ENCODE measurements at places on chromosomes 3 and 15.

DNA sequence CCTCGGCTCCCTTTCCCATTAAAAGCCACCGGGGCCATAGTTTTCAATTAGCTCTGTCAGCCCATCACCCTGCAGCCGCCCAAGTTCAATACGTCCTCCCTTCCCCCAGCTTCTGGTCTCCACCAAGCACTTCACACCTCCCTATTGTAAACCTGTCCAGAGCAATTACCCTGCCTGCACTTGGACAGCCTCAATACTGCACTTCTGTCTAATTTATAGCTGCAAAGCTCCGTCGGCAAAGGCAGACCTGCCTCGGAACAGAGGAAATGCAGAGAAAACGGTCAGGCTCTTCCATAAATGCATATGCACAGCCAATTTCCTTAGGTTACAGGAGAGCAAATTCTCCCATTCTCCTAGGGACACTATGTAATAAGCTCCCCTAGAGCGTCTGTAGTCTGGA lies 21.9 kb downstream of the LRIG1 start:
- DNase-seq: no peak

GRCh38 chr15:98775498-98776230 lies 127.3 kb downstream of the IGF1R start:
- no peak for DNase-seq

GRCh38 chr15:101051291-101052030 lies 132.3 kb downstream of the LRRK1 start:
- DNase-seq: no peak

DNA sequence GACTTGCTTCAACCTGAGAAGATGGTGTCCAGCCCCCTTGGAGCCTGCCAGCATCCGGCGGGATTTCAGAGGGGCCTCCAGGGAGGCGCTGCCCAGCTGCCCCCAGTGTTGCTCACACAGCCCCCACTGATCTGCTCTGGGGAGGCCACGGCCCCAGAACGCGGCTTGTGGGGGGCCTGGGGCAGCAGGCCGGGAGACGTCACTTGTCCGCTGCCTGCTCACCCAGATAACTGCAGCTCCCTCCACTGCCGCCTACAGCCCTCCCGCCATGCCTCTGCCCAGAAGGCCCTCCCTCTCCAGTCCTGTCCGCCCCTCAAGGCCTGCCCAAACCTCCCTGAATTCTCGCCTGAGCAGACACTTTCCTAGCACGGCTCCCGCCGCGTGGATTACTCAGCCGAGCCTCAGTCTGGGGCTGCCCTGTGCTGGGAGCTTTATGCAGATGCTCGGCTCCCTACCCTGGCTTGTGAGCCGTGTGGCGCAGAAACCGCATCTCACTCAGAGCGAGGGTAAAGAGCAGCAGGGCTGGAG lies 17.2 kb upstream of the ADIPOQ start:
- peak; percentile 88 for DNase-seq

- DNase-seq: no peak
Measured at GRCh38 chr3:43696441-43696840, 5.7 kb downstream of the ABHD5 start.

- DNase-seq: no peak
Measured at GRCh38 chr3:109018828-109019227, 65.1 kb upstream of the GUCA1C start.

DNA sequence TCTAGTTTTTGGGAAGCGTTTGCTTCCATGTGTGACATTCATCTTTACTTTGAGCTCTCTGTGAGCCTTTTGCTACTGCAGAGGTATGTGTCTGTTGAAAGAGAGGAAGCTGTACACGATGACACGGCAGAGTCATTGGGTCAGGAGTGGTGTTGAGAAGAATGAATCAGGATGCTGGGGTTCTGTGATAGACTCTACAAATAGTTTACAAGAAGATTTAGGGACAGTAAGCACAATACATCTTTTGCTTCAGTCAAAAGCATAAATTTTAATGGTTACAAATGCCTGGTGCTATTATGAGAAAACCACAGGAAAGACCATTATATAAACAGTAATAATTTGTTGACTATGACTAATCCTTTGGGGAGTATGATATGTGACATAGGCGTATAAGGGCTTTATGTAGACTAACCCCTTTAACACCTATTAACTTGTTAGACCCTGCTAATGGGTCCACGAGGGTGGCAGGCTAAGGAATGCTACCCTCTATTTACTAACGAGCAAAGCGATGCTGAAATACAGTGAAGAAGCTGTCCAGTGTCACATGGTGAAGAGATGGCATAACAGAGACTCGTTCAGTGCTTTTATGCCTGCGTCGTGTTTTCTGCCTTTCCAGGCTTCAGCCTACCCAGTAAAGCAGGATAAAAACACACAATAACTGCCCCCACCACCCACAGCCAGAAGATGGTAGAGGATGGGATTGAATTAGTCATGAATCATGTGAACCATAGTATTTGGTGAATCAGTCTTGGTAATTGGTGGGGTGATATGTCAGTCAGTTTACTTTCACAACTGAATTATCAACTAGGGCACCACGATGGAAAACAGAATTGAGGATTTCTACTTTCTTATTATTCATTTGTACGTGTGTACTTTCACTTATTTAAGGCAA lies 118.8 kb downstream of the LPP start:
- peak; percentile 86 for DNase-seq

- no peak for DNase-seq
Measured at GRCh38 chr3:82229397-82229796, 468.0 kb upstream of the GBE1 start.

DNA sequence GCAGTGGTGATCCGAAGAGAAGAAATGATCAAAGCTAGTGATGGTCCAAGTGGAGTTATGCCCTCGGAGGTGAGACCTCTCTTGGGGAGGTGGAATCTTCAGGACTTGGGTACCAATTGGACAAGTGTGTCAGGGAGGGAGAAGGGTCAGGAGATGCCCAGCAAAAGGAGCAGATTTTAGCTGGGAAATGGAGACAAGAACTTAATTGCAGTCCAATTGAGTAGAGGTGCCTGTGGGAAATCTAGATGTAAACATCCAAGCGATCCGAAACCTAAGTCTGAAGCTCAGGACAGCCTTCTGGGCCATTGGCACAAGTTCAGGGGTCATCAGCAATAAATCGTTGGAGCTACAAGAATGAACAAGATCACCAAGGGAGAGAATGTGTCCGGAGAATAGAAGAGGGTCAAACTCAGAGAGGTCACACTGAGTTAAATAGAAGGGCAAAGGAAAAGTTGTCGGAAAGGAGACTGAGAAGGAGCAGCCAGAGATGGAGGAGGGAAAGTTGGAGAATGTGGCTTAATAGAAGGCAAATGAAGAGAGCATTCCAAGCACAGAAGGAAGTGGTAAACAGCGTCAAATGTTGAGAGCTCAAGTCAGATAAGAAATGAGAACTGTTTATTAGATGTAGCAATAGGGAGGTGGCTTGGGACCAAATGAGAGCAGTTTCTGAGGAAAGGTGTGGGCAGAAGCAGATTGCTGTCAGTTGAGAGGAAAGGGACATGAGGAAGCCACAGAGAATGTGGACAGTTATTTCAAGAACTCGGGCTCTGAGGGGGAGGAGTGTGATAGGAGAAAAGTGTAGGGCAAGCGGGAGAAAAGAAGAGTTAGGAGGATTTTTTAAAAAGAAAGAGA lies 64.2 kb upstream of the FNDC3B start:
- peak; percentile 66 for DNase-seq

DNA sequence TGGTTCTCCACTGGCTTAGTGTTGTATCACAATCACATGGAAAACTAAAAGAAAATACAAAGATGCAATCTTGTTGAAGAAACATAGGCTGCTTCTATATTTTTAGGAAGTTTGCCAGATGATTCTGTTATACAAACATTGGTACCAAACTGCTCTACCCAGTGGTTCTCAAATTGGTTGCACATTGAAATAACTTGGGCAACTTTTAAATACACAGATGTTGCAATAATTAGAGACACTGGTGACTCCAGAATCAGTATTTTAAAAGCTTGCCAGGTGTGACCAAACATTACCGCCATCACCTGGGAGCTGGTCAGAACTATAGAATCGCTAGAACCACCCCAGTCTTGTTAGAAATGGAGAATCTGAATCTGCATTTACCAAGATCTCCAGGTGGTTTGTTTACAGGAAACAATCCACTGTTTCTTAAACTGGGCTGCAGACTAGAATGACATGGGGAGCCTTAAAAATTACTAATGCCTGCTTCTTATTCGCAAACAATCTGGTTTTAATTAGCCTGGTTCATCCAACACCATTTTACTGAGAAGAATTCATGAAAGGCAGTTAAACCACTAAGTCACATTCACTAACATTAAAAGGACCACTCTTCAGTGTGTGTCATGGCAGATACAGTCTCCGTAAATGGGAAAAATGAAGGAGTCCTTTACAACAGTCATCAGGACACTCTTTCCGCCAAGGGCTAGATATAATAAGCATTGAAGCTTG lies 76.5 kb downstream of the ACAP2 start:
- peak; percentile 58 for DNase-seq

- peak; percentile 45 for DNase-seq
Measured at GRCh38 chr3:172622916-172623700, 87.8 kb downstream of the NCEH1 start.

DNA sequence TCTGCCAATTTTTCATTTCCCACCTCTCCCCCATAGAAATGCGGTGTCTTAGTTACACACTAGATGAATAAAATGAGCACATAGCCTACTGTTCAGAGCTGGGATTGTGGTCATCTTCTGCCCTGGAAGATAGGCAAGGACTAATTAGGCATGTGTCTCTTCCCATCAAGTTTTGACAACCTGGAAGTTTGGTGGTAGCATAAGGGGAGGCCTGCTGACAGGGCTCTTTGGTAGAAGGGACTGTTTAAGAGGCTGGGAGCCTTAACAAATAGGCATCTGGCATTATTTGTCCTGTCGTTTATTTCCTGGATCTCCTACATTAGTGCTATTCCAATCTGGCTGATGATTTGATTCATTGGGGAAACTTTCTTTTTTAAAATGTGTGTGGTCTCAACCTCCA lies 512.3 kb downstream of the ZNF385D start:
- DNase-seq: no peak

DNA sequence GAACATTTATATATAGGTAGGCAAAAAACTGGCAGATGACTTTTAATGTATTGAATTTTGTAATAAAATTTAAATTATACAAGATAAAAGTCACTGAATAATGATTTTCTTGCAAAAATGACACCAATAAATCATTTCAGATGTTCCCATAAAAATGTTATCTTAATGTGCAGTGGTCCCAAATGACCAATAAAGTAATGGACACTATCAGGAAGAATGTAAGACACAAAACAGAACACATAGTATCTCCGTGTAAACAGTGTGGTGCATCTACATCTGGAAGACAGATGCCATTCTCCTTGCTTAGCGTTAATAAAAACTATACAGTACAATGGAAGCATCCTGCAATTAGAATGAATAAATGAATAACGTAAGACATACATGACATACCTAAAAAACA lies 41.5 kb downstream of the FGF7 start:
- DNase-seq: no peak

GRCh38 chr15:94638183-94638582 lies 406.8 kb downstream of the MCTP2 start:
- DNase-seq: no peak

- no peak for DNase-seq
Measured at GRCh38 chr15:36432161-36432560, 147.3 kb upstream of the CDIN1 start.

- DNase-seq: no peak
Measured at GRCh38 chr15:55969582-55969981, 23.8 kb downstream of the NEDD4 start.

GRCh38 chr3:177237206-177237605 lies 39.9 kb upstream of the TBL1XR1 start:
- DNase-seq: no peak

DNA sequence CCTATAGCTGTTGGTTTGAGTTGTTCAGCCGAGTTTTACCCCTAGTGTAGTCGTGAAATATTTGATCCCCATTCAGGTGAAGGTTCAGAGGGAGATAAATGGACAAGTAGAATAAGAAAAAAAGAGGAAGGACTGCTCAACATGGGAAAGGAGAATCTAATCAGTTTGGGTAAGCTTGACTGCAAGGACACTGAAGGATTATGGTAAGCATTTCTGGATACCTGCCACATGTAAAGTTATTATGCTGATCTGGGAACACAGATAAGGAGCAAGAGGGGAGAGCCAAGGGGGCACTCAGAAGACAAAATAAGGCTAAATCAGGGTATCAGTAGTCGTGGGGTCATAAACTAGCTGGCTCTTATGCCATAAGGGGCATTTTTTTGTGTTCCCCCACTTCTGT lies 49.9 kb downstream of the TFG start:
- no peak for DNase-seq

GRCh38 chr3:94210256-94210655 lies 147.4 kb downstream of the NSUN3 start:
- DNase-seq: no peak

DNA sequence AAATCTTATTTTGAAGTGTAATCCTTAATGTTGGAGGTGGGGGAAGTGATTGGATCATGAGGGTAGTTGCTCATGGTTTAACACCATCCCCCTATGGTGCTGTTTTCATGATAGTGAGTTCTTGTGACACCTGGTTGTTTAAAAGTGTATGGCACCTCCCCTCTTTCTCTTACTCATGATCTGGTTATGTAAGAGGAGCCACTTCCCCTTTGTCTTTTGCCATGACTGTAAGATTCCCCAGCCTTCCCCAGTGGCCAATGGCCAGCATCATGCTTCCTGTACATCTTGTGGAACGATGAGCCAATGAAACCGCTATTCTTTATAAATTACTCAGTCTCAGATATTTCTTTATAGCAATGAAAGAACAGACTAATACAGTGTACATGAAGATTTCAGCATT lies 39.8 kb upstream of the GMNC start:
- DNase-seq: no peak

DNA sequence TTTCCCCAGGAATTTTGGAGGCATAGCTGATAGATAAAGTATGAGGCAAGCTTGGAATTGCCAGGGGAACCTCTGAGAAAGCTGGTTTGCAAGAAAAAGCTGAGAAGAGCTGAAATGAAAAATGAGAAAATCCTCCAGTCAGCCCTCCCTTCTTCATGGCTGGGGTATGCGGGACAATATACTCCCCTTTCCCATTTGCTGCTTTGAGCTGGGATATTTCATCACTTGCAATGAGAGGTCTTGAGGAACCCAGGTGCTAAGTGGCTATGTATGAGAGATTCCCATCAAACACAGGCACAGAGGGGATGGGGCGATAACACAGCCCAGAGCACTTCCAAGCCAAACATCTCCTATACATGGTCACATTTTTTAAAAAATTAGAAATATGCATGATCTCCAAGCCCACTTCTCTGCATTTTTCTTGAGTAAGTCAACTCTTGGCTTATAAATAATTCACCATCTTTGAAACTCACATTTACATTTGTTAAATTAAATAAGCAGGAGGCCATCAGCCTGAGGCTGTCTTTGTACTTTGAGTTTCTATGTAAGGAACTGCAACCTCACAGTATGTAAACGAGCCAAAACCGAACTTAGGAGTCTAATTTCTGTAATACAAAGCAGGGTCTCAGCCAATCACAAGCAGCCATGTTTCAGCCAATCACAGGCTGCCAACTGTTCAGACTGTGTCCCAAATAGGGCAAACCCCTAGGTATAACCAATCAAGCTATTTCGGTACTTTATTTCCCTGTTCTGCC lies 983.6 kb upstream of the NR2F2 start:
- peak; percentile 49 for DNase-seq
